ENCODE measurements at places on chromosomes 3 and 15.

DNA sequence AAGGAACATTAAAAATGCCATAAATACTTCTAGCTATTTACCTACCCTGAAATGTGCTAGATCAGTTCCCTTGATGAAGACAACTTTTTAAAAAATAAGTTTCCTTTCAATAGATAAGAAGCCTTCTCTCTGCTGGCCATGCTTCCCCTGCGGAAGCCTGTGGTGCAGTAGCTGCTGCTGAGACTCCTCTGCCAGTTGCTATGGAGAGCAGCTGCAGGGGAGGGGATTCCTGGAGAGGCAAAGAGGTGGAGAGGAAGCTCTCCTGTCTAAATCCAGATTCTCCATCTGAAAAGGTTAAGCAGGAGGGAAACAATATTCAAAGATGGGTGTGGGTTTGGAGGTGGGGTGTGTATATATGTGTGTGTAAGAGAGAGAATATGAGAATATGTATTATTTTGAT lies 69.8 kb upstream of the BFSP2 start:
- peak; percentile 40 for DNase-seq

GRCh38 chr15:48250640-48251076 lies 44.6 kb downstream of the SLC12A1 start:
- DNase-seq: no peak

GRCh38 chr15:77496715-77497109 lies 76.0 kb downstream of the HMG20A start:
- no peak for DNase-seq

DNA sequence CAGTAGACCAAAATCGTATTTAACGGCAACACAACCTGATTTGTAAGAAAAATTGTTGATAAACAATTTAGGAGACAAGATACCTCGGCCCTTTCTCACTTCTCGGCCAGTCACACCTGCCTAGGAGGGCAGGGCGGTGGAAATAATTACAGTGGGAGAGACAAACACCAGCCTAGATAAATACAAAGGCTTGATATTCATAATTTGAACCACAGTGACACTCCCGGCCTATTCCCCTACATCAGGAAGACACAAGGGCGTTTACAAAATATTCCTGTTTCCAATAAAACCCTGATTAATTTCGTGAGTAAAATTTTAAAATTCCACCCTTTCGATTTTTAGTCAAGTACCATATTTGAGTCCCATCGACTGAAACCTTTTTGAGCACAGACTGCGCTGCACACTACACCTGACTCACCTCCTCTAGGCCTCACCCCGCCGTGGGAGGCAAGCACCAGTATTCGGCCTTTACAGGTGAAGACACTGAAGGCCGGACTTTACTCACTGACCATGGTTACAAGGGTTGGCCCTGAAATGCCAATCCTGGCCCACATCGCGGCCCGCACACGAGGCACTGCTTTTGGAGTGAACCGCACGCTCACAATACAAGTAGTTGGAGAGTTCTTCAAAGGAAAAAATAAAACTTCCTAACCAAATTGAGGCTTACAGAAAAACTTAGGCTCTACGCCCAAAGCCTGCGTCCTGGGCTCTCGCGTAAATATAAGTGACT lies 794 bp downstream of the ARPP19 start:
- peak; percentile 26 for DNase-seq

GRCh38 chr3:4547799-4548198 lies 54.7 kb downstream of the ITPR1 start:
- no peak for DNase-seq

DNA sequence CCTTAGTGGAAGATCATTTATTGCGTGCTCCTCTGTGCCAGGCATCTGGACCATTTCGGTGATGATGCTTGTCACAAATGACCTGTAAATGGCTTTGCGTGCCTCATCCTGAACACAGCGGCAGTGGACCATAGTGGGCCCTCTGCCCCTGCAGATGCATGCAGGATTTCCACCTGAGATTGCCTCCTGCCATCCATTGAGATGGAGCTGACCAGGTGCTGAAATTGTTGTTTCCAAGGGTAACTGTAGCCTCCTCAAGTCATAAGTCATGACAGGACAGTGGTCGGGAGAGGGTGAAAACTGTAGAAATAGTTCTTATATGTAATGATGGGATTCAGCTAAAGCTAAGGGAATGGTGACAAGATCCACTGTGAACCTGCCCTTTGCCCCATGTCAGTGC lies 35.5 kb downstream of the CLSTN2 start:
- DNase-seq: no peak

- DNase-seq: no peak
Observed at GRCh38 chr3:156677536-156677935, 3.1 kb downstream of the TIPARP start.

GRCh38 chr3:148697306-148698189 lies at the start of gene AGTR1:
TSS of gene AGTR1 (plus strand) at chr3:148697903. CDS start at chr3:148741036, 43,133 bp downstream.
- no peak for DNase-seq

- no peak for DNase-seq
Observed at GRCh38 chr3:173891272-173892100, 493.9 kb downstream of the NLGN1 start.

- no peak for DNase-seq
Observed at GRCh38 chr3:134074001-134074789, 44.5 kb upstream of the SLCO2A1 start.

GRCh38 chr3:159804726-159805410 lies 183.8 kb upstream of the IL12A start:
- DNase-seq: peak; percentile 62

DNA sequence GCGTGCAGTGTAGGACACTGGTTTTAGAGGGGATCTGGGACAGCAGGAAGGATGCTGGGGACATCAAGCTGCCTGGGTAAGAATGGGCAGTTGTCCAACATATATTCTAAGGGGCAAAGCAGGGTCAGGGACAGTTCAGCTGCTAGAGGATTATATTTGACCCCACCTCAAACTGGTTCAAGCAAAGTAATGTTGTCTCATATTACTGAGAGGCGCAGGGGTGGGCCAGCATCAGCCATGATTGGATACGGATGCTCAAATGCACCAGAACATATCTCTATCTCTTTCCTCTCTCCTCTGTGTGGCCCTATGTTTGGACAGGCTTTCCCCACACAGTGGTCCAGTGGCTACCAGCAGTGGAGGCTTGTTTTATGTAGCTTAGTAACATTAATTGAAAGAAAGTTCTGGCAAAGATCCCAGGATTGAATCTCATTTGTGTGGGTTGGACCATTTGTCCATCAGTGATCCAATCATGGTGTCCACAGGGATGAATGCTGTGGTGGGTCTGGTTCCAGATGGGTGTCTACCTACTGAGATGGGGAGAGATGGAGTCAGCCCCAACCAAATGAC lies 49.8 kb upstream of the RGMA start:
- DNase-seq: no peak

DNA sequence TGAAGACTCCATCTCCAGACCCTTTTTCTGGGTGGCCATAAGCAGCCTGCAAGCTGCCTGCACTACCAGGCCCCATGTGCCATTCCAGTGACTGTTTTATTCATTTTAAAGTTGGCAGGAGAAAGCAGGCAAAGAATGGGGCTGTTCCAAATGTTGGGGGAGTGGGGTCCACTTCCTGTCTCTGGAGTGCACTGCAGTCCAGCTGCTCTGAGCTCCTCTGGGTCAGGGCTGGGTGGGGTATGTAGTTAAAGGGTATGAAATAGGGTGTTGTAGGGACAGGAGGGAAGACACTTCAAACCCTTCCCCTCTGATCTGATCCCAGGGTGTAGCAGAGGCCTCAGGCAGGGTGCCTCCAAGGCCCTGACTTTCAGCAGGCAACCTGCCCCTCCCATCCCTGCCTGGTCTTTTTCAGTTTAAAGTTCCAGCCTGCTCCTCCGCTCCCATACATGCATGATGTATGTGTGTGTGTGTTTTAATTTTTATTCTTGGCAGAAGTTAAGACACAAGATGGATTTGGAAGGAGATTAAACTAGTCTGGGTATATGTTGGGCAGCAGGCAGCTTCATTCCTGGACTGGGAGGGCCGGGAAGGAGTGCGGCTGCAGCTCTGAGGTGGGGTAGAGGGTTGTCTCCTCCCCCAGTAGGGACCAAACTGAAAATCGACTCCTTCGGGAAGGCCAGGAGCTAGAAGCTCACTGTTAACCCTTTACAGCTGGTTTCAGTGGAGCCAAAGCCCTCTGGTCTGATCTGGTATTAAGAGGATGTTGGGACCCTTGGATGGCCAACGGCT lies 17.3 kb downstream of the BOC start:
- DNase-seq: no peak

DNA sequence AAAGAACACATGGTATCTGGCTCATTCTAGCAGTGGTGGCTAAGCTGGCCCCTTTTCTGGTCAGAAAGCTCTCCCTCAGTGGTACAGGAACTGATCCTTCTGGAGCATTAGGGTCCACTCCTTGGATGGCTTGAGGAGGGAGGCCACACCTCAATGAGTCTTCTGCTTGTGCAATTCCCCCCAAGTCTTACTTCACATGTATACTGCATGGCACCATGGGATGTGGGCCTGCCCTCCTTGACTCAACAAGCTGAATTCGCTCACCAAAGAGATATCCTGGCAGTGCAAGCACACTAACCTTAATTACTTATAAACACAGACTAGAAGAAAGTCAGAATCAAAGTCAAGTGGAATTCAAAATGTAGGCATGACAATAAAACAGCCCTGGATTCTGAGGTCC lies 133.8 kb upstream of the SLC2A2 start:
- DNase-seq: no peak

- DNase-seq: no peak
Observed at GRCh38 chr15:90266061-90266431, 574 bp downstream of the NGRN start.

GRCh38 chr3:195213639-195214315 lies 57.2 kb downstream of the XXYLT1 start:
- no peak for DNase-seq

DNA sequence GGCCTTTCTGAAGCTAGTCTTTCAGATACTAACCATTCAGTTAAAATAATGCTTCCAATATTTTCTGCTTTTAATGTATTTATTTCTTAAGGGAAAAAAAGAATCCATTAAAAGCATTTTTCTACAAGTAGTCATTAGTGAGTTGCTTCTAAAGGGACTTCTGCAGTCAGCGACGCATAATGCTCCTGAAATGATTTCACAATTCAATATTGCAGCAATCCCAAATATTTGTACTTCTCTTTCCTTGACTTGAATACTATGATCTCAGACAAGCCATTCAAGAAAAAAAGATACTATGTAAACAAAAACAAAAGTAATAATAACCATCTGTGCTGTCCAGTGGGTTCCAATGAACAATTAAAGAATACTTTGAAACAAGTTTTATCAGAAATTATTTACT lies 681.0 kb downstream of the DIPK2A start:
- DNase-seq: no peak

DNA sequence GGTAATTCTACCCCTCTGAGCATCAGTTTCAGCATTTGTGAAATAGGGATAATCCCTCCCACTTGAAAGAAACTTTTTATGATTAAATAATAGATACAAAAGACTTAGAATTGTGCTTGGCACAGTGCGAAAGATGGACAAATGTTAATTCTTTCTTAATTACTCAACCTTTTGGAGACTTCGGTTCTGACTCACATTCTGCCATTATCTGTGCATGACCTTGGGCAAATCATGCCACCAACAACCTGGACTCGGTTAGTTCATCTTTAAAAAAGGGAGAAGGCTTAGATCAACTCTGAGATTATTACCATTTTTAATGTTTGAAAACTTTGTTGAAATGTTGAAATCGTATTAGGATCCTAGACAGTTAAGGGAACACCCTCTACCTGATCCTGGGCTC lies 40.6 kb upstream of the POLR2M start:
- no peak for DNase-seq

GRCh38 chr3:51141573-51141972 lies 243.5 kb upstream of the MANF start:
- no peak for DNase-seq

GRCh38 chr3:8451696-8452095 lies 49.9 kb upstream of the LMCD1 start:
- DNase-seq: no peak

DNA sequence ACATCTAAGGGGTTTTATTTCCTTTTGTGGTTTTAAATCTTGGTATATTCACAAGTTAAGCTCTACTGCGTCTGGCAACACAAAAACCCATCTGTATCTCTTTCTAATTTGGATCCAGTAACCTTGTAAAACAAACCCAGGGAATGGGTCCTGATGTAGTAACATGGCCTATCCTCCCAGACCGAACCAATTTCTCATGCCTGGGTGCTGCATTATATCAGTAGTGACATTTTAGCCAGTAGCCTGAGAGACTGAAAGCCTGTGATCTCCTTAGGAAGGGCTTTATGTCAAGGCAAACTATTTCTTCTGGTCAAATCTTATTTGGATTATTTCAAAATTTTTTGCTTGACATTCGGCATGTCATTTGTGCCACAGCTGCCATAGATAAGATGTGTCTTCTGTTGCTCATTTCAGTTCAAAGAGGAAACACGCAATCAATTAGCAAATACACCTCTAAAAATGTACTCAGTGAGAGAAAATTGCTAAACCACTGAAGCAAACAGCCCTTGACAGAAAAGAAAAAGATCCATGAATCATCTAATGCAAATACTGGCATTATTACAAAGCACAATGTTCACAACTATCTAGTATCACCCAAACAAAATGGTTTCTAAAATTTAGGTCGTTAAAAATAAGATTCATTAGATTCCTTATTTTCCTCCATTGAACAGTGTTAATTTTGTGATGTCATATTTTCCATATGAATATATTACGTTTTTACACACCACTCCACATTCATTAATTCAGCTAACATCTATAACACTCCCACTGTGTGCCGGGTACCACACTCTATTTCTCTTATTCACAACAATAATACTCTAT lies 4.0 kb downstream of the NPTN start:
- no peak for DNase-seq

GRCh38 chr3:22245811-22246583 lies 495.0 kb upstream of the ZNF385D start:
- no peak for DNase-seq

- DNase-seq: no peak
Observed at GRCh38 chr3:4520033-4520816, 27.1 kb downstream of the ITPR1 start.

GRCh38 chr3:101854608-101855304 lies 5.4 kb downstream of the NFKBIZ start:
- DNase-seq: no peak

DNA sequence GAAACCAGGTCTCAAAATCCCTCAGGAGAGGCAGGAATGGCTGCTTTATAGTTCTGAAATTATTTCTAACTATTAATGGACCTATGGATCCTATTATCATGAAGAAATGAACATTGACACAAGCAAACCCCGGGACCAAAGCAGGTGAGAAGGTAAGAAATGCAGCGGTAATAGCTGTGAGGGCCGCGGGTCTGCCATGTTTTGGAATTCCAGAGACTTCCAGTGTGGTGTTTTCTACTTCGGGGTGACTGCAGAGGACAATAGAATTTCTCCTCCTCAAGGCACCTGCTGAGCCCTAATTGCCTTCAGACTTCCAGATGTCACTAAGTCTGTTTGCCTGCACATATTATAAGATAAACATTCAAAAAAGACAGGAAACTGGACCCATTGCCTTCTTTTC lies 437.4 kb downstream of the GABRG3 start:
- no peak for DNase-seq

GRCh38 chr3:194336601-194337355 lies 14.3 kb downstream of the CPN2 start:
- no peak for DNase-seq

Measured in NCI-H2029 treated with DMSO at 0.1 percent for 48 hours (cell line).